Fibroblast of lung (primary cell): ENCODE measurements at places on chromosomes 16 and 17.

DNA sequence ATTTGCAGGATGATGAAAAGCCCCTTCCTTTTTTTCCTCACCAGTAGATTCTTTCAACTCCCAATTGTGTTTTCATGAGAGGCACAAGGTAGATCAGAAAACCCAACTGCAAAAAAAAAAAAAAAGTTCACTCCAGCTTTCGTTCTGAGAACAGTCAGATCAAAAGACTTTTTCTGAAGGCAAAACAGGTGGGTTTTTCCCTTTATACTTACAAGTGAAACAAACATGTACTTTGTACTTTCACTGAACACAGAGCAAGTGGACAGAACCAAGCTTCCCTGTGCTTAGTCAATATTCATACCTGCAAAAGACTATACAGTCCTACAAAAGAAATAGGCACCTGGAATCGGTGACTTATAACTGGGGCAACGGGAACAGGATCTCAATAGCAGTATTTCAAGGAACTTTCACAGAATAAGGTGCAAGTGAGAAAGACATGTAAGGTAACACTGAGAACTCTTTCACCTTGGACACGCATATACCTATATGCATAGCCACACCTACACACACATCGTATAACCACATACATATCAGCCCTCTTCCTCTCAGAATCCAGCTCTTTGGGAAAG lies 54.1 kb downstream of the TOX3 start:
- no peak for DNase-seq

DNA sequence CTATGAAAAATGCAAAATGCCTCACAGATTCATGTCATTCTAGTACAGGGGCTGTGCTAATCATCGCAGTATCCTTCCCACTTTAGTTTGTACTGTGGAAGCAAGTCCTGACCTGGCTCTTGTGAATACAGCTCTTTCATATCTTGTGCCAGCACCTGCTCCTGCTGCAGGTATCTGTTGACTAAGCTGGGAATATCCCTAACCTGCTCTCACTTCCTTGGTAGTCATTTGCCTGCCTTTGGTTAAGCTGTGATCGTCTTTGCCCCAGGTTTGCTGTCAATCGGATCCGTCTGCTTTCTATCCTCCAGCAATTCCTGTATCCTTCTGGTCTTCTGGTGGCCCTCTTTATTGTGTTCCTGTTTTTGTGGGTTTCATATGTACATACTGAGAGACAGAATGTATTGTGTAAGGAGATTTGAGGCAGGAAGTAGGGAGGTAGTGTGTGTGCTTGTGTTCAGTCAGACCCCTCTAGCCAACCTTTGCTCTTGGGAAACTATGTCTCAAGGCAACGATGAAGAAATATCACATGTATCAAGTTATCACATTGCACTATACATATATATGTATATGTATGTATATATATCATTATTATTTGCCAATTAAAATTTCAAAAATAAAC lies 7.7 kb upstream of the GINS3 start:
- DNase-seq, result no peak

GRCh38 chr16:73616166-73616753 lies 568.3 kb upstream of the ZFHX3 start:
- DNase-seq, result peak; percentile 60

- DNase-seq, result no peak
Observed at GRCh38 chr16:76650582-76650981, 373.4 kb downstream of the CNTNAP4 start.

- DNase-seq, result peak; percentile 46
Observed at GRCh38 chr16:69187446-69188235, 677 bp downstream of the SNTB2 start.

DNA sequence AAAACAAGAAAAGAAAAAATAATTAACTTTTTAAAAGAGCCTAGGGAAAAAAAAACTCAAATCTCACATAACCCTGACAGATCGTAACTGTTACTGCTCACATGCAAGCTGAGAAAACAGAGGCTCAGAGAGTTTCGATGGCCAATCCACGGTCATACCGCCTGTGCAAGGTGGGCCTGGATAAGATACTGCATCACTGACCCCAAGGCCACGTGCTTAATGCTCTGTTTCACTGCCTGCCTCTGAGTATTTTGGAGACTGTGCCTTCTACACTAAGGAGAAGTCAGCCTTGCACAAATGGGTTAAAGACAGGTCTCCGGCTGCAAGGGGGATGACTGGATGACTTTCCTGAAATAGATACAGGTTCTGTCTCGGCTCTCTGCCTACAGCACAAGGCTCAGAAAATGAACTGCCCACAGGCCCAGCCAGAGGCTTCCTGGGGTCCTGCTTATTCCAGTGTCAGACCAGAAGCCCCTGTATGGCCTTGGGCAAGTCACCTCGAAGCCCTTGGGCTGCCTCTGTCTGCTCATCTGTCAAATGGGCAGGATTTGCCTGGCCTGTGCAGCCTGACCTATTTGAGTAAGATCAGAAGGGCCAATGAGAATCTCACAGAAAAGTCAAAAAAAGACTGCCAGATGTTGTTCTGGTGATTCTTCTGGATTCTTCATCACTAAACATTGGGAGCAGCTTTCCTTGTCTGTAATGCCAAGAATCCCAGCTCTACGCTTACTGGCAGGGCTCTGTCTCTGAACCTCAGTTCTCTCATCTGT lies 25.8 kb downstream of the CNGB1 start:
- DNase-seq, result no peak

DNA sequence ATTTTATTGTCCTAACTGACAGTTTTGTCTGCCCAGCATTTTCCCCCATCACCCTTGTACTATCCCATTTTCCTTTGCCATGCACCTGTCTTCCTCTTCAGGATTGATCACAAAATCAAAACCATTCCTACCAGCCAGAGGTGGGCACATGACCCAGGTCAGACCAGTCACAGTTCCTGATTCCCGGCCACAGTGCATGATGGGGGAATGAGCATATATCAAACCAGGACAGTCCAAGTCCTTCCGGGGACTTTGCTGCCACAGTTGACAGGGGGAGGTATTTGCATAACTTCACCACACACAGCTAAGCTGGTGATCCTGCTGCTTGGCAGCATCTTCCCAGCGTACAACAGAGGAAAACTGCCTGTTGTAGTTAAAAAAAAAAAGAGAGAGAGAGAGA lies 493.9 kb downstream of the WWOX start:
- no peak for DNase-seq
